ENCODE measurements at places on chromosomes 6 and 20.
A peak's percentile ranks its signal among the peaks of the same experiment; 100 is the strongest.

DNA sequence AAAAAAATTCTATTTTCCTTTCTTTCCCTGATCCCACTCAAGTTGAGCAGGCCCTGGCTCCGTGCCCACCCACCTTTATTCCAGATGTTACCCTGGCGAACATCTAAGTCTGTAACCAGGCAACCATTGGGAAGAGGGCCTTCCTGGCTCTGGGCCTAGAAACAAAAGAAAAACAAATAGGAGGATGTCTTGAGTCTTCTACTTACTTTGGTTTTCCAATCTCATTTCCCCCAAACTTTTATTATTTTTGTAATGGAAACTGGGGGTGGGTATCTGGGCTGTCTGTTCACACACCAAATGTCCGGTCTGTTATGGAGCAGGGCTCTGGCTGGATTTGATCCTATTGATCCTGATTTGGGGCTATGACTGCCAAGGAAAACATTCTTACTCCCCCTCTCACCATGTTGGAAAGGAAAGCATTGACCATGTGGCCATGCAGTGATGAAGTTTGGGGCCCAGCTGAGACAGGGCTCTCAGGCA, 744.1 kb downstream of the DHX35 start:
- DNase-seq: peak; percentile 83

- no peak for DNase-seq
Measured at GRCh38 chr6:93040375-93040774, 379.0 kb downstream of the EPHA7 start.

DNA sequence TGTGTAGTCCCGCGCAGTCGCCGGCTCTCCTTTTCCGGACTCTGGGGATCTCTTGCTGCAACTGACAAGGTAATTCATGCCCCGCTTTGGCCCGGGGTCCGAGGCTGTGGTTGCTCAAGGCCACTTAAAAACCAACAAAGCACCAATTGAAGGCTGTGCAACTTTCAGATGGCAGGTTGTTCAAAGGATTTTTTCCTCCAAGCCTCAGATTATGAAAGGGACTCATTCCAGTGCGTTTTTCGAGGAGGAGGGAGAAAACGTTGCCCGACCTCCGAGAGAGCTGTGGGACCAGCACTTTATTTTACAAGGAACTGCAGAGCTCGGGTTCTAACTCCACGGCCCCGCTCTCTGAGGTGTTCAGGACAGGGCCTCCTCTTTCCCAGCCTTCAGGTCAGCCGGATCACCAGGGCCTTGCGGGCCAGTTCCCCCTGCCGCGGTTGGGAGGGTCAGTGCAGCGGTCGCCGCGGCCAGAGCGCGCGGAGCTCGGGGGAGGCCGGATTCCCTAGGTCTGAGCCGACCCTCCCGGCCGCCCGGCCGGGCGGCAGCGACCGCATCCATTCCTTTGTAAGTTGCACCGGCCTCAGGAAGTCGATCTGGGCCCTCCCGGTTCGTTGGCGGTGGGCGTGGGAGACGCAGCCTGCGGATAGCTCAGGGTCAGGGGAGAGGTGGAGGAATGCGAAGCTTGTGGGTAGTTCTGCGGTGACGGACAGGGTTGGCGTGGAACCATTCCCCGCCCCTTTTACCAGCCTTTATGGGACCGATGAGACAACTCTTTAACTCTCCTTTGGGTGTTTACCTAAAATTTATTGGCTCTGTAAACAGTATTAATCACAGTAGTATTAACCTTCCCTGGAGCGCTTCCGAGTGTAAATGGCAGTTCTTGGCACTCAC, 1.6 kb downstream of the UTRN start:
- DNase-seq: peak; percentile 80

DNA sequence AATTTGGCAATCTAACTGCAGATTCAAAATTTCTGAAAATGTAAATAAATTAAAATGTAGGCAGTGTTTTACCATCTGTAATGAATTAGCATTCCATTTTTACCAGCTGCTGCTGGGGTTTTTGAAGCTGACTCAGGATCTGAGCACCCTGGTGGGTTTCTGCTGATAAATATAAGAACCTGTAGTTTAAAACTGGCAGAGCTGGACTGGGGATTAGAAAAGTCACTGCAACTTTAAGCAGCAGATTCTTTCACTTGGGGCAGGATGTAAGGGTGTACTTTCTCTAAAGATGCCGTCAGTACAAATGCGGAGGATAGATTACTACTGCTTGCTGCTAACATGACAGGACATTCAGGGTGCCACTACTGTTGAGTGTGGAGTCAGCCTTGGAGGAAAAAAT, 341.8 kb downstream of the CDKAL1 start:
- DNase-seq: no peak

DNA sequence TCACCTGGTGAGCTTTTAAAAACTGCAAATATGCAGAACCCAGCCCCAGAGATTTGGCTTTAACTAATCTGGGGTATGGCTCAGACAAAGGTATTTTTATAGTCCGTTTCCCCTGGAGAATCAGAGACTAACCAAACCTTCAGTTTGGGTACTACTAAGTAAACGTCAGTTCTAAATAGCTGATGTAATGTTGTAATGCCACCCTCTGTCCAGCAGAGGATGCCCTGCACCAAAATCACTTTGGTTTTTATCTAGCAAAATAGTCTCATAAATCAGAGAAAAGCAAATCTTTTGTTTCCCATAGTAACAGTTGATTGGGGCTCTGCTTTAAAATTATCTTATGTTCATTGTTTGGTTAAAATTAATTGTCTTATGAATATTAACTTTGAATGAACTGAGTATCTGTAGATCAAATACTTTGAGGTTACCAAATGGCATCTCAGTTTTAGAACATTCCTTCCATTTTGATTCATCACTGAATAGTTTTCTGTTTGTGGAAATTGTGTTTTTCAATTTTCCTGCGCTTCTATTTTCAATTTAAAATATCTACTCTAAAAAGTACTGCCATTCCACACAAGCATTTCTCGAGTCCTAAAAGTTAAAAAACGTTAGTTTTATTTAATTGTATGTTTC, 278.3 kb upstream of the PLCB4 start:
- peak; percentile 36 for DNase-seq

DNA sequence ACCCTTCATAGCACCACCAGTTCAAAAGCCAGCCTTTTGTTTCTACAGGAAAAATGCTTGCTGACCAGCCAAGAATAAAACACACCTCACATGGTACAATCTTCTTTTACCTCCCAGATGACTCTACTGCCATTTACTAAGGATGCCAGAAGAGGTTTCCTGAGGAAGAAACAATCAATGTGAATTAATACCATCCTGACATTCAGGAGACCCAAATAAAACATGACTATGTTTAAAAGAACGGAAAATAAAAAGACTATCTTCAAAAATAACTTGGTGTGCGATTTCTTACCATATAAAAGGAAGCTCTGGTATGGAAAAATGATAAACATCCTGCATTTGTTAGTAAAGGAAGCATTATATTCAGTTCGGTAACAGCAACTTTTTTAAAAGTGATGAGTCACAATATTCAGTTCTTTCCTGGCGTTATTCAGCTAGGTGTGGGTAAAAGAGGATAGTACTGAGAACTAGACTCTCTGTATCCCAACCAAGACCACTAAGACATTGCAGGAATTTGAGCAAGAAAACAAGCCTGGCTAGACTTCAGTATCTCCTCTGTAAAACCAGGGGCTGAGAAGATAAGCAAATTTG, 16.3 kb downstream of the COL21A1 start:
- DNase-seq: no peak

Data from right hindlimb (tissue), 1 donor.